ENCODE measurements at places on chromosomes 3 and 15.

DNA sequence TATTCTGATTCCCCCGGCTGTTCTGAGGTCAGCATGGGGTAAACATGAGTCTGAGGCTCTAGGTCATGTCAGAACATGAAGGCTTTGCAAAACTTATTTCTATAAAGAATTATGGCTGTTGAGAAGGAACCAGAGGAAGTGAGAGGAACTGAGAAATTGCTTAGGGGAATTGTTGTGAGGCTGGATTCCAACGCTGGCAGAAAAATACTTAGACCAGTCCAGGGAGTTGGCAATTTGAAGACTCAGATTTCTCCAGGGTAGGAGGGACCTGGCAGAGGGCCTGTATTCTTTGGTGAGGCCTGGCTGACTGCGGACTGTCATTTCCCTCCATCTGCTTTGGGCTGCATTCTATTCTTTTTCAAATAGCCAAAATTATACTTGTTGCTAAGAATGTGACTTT, 155.5 kb downstream of the PLD1 start:
- no peak for DNase-seq

GRCh38 chr3:165839296-165840076, 2.3 kb upstream of the BCHE start:
- DNase-seq = no peak

GRCh38 chr3:98733812-98734281, 29.3 kb upstream of the ST3GAL6 start:
- DNase-seq = peak; percentile 34

GRCh38 chr15:79641841-79642240, 209.7 kb downstream of the MINAR1 start:
- DNase-seq = no peak

DNA sequence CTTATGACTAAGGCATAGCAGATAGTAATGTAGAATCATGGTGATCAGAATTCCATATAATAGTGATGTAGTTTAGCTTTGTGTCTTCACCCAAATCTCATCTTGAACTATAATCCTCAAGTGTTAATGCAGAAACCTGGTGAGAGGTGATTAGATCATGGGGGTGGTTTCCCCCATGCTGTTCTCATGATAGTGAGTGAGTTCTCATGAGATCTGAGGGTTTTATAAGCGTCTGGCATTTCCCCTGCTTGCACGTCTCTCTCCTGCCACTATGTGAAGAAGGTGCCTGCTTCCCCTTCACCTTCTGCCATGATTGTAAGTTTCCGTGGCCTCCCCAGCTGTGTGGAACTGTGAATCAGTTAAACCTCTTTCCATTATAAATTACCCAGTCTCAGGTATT, 138.7 kb upstream of the CBLB start:
- DNase-seq = no peak

GRCh38 chr3:150639262-150639661, 36.1 kb downstream of the SELENOT start:
- DNase-seq = no peak

GRCh38 chr15:50024281-50024680, 94.8 kb downstream of the ATP8B4 start:
- no peak for DNase-seq

DNA sequence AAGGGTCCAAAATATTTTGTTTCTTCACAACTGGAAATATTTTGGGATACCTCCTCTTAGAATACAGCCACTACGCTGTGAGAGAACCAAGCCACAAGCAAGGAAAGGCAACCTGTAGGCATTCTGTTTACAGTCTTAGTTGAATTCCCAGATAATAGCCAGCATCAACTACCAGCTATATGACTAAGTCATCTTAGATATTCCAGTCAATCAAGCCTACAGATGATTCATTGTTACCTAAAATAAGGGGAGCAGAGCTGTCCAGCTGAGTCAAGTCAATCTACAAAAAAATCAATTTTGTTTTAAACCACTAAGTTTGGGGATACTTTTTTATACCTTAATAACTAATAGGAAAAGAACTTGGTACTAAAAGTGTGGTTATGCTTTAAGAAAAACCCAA, 526.4 kb upstream of the DPPA4 start:
- DNase-seq = no peak

- no peak for DNase-seq
Observed at GRCh38 chr3:196208942-196209695, 2.1 kb downstream of the ZDHHC19 start.

DNA sequence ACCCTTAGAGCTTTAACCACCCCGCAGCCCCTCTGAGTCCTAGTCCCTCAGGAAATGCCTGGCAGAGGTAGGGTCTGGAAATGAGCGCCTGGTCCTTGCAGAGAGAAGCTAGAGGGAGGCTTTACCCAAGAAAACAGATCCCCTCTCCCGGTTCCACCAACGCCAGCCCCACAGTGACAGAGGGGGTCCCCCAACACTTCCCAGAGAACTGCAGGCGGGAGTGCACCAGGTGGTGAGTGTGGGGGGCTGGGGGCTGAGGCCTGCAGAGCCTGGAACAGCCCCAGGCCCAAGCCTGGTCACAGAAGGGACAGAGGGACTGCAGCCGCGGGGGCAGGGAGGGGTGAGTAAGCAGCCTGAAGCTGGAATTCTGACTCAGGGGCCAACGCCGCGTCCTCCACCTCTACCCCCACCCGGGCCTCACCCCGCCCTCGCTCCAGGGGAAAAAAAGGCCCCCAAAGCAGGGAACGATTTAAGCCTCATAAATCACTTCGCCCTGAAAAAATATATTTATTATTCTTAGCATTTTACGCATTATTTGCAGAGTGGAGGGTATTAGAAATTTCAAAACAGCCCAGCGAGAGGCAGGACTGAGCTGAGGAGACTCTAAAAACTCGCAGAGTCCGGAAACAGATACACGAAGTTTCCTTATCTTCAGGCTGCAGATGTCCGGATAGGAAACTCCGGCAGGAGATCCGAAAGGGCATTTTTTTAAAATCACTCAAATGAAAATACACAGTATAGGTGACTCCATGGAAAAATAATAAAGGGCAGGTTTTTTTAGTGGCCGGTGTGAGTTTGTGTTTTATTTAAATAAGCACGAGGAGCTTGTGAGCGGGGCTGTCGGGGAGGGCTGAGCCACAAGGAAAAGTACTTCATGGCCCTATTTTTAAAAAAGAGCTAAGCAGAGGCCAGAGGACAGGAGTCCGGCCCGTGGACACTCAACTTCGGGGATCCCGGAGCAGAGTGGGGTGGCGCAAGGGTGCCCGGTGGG, 10.0 kb downstream of the GATA2 start:
- no peak for DNase-seq

GRCh38 chr3:103614719-103615118, 1179.9 kb downstream of the ZPLD1 start:
- DNase-seq = no peak

DNA sequence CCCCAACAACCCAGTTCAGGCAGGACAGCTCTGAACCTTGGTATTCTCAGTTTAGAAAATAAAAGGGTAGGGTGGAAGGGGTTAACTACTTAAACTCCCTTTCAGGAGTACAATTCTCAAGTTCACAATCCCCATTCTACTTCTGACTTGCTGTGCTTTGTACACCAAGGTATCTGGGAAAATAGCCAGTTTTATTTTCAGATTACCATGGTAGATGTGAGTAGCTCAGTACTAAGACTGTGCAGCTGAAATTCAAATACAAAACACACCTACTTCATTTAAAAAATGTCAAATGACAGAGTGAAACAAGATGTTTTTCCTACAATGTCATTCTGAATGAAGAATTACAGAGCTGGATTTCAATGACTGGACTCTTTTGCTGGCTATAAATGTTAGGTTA, 27.4 kb downstream of the SLC7A14 start:
- DNase-seq = no peak

GRCh38 chr3:10983219-10983916, 9.2 kb upstream of the SLC6A1 start:
- no peak for DNase-seq

GRCh38 chr3:130242850-130243569, 102.5 kb upstream of the COL6A5 start:
- DNase-seq = no peak

- no peak for DNase-seq
Observed at GRCh38 chr3:140555666-140556065, 122.2 kb upstream of the TRIM42 start.

DNA sequence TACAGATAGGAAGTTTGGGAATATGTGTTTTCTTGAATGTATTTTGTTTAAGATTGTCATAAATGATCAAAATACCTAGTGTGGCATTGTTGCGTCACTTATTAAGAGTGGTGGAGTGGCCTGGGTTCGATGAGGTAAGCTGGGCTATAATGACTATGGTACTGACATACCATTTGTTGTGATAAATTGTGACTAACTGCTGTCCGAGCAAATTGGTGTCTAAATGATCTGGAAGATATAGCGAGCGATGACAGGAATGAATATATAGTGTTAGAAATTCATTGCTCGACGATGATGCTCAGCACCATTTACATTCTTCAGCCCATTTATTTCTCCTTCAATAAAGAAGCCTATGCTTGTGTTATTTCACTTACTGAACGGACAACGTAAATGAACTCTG, 123.3 kb downstream of the MCTP2 start:
- DNase-seq = no peak

DNA sequence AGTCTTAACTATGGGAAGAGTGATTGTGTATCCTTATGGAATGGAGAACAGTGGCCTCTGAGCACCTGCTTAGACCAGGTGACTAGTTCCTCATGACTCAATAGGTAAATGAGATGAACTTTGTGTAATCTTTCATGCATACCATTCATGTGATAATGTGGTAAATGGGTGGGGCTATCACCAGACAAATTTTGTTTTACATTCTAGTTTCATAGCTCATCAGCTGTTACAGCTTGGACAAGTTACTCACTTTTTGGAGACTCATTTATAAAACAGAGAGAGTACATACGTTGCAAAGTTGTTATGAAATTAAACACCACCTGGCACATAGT, 103.7 kb upstream of the TGFBR2 start:
- no peak for DNase-seq

DNA sequence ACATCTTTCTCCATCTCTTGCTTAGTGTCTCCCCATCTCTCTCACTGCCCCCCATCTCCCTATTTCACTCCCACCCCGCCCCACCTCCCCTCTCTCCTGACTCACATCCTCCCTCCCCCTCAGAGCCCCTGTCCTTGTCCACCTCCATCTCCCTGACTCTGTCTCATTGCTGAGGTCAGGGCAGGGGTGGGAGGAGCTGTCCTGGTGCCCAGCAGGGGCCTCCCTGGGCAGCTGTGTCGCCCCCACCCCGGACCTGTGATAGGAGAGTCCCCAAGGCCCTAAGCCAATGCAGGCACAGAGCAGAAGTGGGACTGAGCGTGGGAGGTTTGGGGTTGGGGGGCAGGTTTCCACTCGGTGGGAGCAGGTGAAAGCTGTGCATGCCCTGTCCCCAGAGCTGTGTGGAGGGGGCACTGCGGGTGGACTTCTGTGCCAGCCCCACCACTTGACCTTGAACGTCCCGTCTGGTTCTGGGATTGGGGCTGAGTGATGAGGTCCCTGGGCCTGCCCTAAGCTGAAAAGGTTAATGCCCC, 210.8 kb downstream of the TBC1D2B start:
- DNase-seq = no peak

DNA sequence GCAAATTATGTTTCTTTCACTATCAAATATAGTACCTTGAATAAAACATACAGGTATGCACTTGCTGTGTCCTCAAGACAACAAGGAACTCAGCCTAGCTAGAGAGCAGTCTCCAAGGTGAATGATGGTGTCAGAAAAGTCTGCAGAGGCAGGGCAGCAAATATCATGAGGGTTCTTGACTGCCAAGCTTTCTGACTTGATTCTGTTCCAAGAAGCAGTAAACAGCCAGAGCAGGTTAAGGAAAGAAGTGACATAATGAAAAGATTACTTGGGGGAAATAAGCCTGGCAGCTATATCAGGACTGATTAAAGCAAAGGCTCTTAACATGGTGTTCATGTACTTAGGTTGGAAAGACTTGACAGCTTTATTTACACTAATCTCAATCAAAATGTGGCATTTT, 192.2 kb upstream of the GADL1 start:
- DNase-seq = no peak

- no peak for DNase-seq
Observed at GRCh38 chr3:4067893-4068292, 235.3 kb upstream of the SETMAR start.

- no peak for DNase-seq
Observed at GRCh38 chr3:132083583-132084279, 48.9 kb upstream of the CPNE4 start.

DNA sequence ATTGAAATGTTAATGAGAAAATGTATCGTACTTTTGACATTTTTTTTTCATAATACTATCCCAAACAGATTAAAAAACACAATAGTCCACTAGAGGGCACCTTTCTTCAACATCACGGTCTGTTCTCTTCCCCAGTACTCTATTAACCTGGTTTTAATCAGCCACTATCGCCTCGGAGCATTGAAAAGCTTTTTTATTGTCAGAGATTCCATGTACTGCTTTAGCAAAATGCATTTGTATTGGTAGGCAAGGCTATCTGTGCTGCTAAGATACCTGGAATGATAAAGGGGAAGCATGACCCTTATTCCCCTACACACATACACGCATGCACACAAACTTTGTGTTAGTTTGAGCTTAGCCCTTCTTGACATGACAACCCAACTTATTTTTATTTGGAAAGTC, 160.1 kb upstream of the IL12A start:
- no peak for DNase-seq

- DNase-seq = no peak
Observed at GRCh38 chr3:189646853-189647542, 15.8 kb downstream of the TP63 start.

DNA sequence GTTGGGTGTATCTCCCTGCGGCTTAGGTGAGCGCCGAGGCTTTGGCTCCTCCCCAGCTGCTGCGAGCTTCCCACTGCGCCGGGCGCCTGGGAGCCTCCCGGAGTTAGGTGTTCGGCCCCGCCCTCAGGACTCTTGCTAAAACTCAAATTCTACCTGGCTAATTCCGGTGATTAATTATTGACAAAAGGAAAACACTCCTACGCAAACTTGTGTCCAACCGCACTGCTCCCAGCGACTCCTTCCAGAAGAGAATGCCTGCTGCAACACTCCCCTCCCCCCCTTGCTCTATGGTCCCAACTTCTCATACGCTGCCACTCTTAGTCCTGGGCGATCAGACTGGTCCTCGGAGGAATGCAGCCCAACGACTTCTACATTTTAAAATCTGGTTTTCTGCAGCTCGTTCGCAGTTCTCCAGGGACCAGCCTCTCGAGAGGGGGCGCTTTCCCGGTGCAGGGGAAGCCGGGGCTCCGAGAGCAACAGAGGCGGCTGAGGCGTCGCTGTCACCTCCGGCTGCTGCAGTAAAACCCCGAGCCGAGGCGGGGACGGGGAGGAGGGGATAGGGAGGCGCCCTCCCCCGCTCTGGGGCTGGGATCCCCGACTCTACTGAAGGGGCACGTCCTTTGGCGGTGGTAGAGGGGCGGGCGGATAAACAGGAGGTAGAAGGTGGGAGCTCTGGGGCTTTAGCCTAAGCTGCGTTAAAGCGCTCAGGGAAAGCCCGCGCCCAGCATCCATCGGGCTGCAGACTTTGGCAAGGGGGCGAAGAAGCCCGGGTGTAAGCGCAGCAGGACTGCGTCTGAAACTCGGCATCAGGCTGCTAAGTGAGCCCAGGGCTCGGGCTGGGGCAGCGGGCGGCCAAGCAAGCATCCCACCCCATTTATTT, at the start of gene SPTSSB:
Gene SPTSSB, minus strand, starts transcription at position 77 of the 880 bp plus-strand sequence. CDS start 25,194 bp downstream, outside the sequence.
- peak; percentile 53 for DNase-seq

GRCh38 chr3:72904163-72904562, 16.3 kb downstream of the GXYLT2 start:
- no peak for DNase-seq

- no peak for DNase-seq
Observed at GRCh38 chr3:183210862-183211341, 42.2 kb upstream of the B3GNT5 start.

All from liver (tissue), 10 donors.